ENCODE measurements at places on chromosomes 5 and 9.
A peak's percentile ranks its signal among the peaks of the same experiment; 100 is the strongest.

- no peak for DNase-seq
These were observed 157.0 kb upstream of the LHFPL2 start for GRCh38 chr5:78805474-78806124.

GRCh38 chr5:149210225-149210624 is 61.4 kb upstream of the AFAP1L1 start:
- no peak for DNase-seq

DNA sequence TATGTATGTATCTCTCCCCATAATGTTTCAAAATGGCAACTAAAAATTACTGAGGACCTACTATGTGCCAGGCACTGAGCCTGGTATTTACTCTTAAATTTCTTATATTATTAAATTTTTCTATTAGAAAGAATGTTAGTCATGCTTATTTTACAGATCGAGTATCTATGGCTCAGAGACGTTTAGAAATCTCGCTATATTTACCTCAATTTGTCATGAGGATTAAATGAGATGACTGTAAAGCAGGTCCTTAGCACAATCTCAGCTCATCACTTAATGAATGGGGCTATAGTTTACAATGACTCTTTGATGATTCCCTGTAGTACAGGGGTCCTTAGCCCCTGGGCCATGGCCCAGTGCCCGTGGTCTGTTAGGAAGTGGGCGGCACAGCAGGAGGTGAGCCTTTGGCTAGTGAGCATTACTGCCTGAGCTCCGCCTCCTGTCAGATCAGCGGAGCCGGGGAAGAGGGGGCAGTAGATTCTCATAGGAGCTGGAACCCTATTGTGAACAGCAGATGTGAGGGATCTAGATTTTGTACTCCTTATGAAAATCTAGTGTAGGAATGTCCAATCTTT is 15.5 kb downstream of the ENC1 start:
- DNase-seq, result no peak

DNA sequence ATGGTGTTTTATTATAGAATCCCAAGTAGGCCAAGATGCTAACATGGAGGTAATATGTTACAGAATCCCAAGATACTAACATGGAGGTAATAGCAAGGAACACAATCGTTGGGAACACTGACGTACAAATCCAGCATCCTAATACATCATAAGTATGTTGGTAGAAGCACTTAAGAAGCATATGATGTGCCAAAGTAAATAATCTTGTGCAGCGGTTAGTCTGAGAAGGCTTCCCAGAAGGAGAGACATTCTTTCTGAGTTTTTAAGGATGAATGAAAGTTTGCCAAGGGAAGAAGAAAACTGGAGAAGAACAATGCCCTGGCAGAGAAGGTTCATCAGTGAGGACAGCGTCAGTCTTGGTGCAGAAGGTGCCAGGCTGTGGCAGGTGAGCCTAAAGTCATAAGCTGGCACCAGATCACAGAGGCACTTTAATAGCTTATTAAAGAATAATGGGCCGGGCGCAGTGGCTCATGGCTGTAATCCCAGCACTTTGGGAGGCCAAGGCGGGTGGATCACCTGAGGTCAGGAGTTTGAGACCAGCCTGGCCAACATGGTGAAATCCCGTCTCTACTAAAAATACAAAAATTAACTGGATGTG is 294.5 kb upstream of the PIK3R1 start:
- no peak for DNase-seq

GRCh38 chr9:74696520-74696919 is 191.2 kb downstream of the TRPM6 start:
- no peak for DNase-seq

GRCh38 chr5:50435168-50435567 is 5.9 kb downstream of the EMB start:
- DNase-seq, result no peak

DNA sequence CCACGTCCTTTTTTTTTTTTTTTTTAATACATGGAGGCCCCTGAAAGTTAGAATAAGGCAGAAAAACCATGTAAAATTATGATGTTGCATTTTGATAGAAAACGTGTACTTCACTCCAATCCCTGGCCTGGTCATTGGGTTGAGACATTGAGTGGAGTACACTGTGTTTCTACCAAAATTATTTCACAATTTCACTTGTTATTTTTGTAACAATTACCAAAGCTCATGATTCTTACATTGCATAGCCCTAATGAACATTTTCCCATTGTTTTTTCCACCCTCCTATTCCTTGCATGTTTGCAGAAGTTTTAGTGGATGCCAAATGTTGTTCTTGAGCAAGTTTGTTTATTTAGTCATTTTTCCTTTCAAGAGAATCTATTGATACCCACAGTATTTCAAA is 21.9 kb downstream of the MAMDC2 start:
- DNase-seq, result no peak

DNA sequence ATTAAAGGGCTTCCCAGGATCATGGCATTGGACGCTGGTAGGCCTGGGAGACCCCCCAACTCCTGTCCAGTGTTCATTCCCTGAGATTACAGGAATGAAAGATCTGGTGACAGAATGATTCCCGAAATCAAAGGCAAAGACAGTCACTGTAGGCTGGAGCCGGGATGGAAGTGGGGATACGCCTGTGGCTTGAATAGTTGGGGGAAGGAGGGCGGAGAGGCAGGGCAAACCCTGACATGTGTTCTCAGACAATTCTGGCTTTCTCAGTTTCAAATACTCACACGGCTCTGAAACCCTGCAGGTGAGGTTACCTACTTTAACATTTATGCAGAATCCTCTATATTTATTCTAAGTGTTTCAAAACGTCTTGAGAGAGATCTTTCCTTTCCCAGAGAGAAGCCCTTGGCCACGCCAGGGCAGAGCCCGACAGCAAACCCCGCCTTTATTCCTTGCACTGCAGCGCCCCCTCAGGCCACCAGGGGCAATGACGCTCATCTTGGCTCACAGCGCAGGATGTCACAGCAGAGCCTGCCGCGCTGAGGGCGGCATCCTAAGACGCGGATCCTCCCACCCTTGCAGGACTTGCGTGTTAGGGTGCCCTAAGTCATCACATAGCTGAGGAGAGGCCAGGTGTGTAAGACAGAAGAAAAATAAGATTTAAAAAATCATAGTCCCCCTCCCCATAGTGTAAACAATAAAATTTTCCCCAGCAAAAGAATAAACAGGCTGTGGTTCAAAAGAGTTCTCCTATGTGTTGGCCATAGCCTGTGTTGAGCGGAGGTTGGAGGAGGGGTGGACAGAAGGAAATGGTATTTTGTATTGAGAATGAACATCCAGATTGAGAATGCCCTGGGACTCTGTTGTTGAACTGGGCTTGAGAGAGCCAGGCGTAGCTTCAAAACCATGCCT is 284.5 kb downstream of the NTRK2 start:
- peak; percentile 10 for DNase-seq

- DNase-seq, result no peak
These were observed 102.9 kb downstream of the BOD1 start for GRCh38 chr5:173513521-173513991.

- DNase-seq, result no peak
These were observed 46.9 kb downstream of the CSNK1G3 start for GRCh38 chr5:123558762-123559433.

GRCh38 chr9:86795823-86796553 is 151.3 kb downstream of the GAS1 start:
- no peak for DNase-seq

GRCh38 chr9:24931894-24932293 is 386.2 kb upstream of the IZUMO3 start:
- no peak for DNase-seq

DNA sequence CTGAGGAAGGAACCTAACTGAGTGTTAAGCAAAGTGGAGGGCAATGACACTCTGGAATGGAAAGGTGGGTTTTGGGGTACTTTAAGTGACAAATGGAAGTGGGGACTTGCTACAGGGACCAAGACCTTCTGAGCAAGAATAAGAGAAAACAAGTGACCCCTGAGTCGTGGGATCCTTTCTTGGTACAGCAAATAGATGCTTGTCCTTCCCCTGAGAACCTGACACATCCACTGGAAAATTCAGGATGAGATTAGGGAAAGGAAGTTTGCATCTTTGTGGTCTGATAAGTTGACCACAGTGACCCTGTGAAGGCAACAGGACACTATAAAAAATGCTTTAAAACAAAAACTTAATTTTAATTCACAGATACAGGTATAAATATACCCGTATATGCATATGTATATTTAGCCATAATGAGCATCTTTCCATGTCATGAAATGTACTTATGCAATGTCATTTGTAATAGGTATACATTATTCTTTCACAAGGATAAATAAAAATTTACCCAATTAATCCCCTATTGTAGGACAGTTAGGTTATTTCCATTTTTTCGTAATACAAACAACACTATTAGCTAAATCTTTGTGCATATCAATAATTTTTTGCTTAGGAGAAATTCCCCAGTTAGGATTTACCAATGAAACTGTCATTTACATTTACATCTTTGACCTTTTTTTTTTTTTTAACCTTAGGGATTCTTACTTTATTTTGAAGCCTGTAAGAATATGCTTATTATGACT is 2.0 kb upstream of the IRF1 start:
- no peak for DNase-seq

GRCh38 chr5:170513856-170514525 is 10.2 kb downstream of the KCNIP1 start:
- DNase-seq, result no peak

DNA sequence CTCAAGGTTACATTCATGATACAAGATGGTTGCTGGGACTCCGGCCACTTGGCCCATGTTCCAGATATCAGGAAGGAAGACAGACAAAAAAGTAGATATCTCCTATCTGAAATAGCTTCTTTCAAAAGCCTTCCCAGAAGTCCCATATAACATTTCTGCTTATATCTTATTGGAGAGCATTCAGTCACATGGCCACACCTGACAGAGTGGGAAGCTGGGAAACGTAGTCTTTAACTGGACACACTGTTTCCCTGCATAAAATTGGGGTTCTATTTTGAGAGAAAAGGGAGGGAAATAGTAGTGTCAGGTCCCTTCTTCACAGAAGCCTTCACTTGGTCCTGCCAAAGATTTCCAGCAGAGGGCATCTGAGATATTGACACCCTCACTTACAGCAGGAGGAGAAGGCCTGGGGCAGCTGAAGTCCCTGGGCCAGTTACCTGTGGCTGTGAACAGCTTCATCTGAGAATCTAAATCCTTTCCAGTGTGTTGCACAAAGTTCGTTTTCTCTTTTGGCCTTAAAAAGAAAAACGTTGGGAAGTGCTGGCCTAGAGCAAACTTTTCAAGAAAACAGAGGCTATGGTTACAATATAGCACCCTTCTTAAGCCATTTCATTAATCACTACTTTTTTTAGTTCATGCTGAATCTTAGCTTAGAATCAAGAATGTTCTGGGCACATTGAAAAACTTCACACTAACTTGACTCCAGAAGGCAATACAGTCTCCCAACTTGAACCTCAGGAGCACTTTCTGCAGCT is 33.5 kb downstream of the SPEF2 start:
- no peak for DNase-seq

- no peak for DNase-seq
These were observed 166.6 kb upstream of the CD180 start for GRCh38 chr5:67363180-67363709.

GRCh38 chr5:79200573-79201183 is 35.3 kb upstream of the JMY start:
- DNase-seq, result no peak

GRCh38 chr9:116998305-116998704 is 311.2 kb downstream of the TRIM32 start:
- no peak for DNase-seq

GRCh38 chr9:131253891-131254491 is 22.3 kb downstream of the FAM78A start:
- DNase-seq, result no peak

Data from cerebellar nuclear complex (tissue), 1 donor.